Activated T-helper 2 cell treated with anti-CD3 and anti-CD28 coated beads, Interferon-gamma antibody, Interleukin-2, Interleukin-4, amounts not matched to agents 10 μg/mL and 5 μg/mL and 100 μg/mL, durations not matched to agents 14 hours and 24 hours and 36 hours (primary cell): ENCODE measurements at places on chromosomes 13 and 19. TPM values are rescaled to one million over a fixed set of nuclear protein-coding genes. Genes with fewer than 3 reads are reported as not detected.
A peak's percentile ranks its signal among the peaks of the same experiment; 100 is the strongest.

GRCh38 chr13:97505017-97505416 lies 71.0 kb downstream of the RAP2A start:
- no peaks in the 10 kb centered on the region for H3K4me1 ChIP-seq
- no peaks in the 10 kb centered on the region for H3K36me3 ChIP-seq
- no peak for DNase-seq
- no peak overlapping the region for H3K27ac ChIP-seq

DNA sequence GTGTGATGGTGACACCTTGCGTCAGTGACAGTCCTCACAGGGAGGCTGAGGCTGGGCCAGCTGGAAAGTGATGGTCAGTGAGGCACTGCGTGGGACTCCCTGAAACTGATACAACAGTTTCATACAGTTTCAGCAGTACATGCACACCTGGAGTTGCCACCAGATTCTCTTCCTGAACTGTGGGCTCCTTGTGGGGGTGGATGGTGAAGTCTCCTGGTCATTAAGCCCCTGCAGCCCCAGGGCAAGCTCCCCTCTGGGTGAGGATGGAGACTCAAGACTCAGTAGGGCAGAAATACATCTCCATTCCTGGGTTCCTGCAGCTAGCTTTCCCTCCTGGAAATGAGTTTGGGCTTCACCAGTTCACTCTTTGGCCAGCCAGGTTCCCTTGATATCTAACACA lies 392.7 kb downstream of the UQCRFS1 start:
- no peaks in the 10 kb centered on the region for H3K4me1 ChIP-seq
- H3K4me3 ChIP-seq, result no peak overlapping the region
- no peak for DNase-seq

DNA sequence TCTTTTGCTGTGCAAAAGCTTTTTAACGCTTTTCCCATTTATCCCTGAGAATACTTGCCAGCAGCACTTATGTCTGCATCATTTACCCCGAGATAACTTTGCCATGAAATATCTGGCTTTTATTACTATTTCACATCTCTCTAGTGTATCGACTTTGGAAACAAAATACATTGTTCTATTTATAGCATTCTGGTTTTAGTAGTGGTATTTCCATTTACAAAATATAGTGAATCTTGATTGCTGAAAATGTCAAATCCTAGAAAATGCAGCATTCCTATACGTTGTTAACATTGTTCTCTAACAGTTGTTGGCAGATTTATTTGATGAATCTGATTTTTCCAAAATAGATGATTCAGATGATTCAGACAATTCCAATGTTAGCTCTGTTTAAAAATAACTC lies 189.3 kb upstream of the SPRY2 start:
- H3K4me3 ChIP-seq, result no peak overlapping the region
- H3K4me1 ChIP-seq, result no peaks in the 10 kb centered on the region
- H3K27ac ChIP-seq, result no peak overlapping the region
- no peak for DNase-seq

DNA sequence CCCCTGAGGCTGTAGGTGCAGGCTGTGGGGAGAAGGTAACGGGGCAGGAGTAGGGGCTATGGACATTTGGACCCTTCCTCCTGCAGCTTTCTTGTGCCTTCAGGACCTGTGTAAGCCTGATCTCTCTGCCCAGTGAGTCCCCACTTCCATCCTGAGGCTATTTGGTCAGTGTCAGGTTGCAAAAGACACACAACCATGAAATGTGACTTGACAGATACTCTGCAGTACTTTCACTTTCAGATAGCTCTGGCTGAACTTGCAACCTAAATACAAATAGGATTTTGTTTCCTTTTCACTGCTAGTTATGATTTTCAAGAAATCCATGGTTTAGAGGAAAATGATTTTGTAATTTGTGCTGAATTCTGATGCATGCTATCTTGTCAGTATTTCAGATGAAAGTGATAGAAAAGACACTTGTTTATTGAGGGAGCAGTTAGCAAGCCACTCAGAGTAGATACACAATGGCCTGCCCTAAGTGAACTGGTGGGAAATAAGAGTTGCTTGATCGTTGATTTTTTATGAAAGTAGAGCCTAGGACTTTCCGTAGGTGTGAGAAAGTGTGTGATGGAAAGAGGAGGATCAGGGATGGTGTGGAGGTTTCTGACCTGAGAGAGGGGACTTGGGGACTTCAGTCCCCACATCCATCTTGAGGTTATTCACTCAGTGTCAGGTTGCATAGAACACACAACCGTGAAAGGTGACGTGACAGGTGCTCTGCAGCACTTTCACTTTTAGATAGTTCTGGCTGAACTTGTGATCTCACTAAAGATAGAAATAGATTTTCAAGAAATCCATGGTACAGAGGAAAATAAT lies 18.1 kb upstream of the EID2 start:
- H3K4me3 ChIP-seq, result peak overlapping the region; percentile 24
- H3K27ac ChIP-seq, result peak overlapping the region; percentile 25
- peaks cover 5% of the 10 kb centered on the region for H3K27me3 ChIP-seq
- no peaks in the 10 kb centered on the region for H3K36me3 ChIP-seq
- peaks cover 23% of the 10 kb centered on the region for H3K4me1 ChIP-seq
- DNase-seq, result no peak

GRCh38 chr13:27991881-27992280 lies 3.4 kb upstream of the URAD start:
- H3K27me3 ChIP-seq, result peaks cover 2% of the 10 kb centered on the region
- H3K4me1 ChIP-seq, result no peaks in the 10 kb centered on the region
- no peaks in the 10 kb centered on the region for H3K36me3 ChIP-seq
- no peak for DNase-seq

PTPRH gene
- total RNA-seq, result not detected in 2 replicates

CEACAM6 gene
- total RNA-seq, result not detected in 2 replicates

DNA sequence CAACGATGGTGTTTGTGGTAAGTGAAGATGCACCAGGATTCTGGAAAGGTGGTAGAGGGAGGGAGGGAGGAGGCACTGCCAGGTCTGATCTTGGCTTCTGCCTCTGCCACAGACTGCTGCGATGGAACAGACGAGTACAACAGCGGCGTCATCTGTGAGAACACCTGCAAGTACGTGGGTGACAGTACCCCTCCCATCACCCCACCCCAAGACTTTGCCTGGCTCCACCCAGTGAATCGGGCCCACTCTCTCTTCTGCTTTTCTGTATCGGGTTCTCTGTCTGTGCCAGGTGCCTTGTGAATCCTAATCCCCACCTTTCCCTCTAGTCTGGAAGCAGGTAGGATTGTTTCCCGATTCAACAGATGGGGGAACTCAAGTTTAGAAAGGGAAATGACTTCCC lies 2.5 kb downstream of the PRKCSH start:
- H3K4me1 ChIP-seq, result peaks cover 7% of the 10 kb centered on the region
- peaks cover 55% of the 10 kb centered on the region for H3K36me3 ChIP-seq
- no peaks in the 10 kb centered on the region for H3K27me3 ChIP-seq
- no peak overlapping the region for H3K27ac ChIP-seq
- H3K4me3 ChIP-seq, result peak overlapping the region; percentile 71

DNA sequence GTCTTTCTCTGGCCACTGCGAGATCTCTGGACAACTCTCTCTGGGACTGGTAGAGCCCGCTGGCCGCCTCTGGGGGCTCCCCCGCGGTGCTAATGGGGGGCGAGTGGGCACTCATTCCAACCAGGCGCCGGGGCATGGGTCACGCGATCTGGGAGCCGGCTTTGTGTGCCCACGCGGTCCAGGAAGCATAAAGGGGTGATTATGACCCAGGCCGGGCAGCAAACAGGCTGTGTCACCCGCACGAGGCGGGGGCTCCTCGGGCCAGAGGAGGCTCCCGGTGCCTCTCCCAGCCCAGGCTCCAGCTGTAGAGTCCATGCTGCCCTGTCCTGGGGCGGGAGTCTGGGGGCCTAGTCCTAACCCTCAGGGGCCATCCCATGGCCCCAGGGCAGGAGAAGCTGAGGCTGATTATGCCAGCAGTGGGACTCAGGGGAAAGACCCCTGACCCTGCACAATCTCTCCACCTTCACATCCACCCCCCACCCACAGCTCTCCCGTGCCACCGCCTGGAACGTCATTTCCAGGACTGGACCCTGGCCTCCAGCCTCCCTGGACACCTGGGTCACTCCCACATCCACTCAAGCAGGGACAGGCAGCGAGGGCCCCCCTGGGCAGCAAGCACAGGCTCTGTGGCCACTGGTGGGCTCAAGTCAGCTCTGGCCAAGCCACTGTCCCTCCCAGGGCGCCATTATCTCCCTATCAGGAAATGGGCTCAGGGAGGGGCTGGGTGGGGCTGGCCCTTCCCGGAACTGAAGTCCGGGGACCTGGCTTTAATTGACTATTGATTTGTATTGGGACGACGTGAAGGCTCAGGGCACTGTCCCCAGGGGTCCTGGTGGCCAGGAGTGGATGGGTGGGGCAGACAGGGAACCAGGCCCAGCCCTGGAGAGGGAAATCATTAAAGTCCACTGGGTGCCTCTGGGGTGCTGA lies 50.0 kb downstream of the PTPRS start:
- no peak overlapping the region for H3K4me3 ChIP-seq
- H3K27me3 ChIP-seq, result peaks cover 19% of the 10 kb centered on the region
- H3K4me1 ChIP-seq, result no peaks in the 10 kb centered on the region
- H3K36me3 ChIP-seq, result no peaks in the 10 kb centered on the region

DNA sequence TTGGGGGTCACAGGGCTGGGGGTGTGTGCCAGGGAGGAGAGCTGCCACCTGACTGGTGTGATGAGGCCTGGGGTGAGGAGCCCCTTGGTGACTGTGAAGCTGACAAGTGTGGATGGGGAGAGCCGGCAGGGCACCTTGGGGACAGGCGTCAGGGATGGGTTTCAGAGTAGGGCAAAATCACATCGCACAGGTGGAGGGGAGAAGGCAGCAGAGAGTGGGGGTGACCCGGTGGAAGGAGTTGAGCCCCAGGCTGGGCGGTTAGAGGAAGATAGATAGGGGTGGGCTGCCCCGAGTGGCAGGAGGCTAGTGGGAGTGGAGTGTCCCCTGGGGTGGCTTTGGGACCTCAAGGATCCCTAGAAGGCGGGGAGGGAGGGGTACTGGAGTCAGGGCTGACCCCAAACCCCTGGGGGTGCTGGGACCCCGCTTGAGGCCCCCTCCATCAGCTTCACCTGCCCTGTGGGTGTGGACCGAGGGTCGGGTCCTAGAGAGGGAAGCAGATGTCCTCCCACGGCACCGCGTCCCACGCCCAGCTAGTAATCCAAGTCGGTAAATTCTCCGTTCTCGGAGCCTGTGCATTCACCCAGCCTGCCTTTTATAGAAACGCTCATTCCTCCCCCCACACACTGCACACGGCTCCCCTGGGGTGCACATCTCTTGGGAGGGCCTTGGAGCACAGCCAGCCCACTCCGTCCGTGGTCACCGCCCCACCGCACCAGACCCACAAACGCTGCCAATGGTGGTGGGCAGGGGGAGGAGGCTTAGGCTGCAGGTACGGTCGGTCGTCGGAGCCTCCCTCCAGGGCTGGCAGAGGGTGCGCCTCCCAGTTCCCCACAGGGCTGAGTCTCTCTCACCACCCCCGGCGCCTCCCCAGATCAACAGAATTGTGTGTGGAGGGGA lies 2.4 kb downstream of the CTXN1 start:
- peaks cover 5% of the 10 kb centered on the region for H3K27me3 ChIP-seq
- peaks cover 16% of the 10 kb centered on the region for H3K4me1 ChIP-seq
- DNase-seq, result no peak
- no peak overlapping the region for H3K27ac ChIP-seq
- no peak overlapping the region for H3K4me3 ChIP-seq

GRCh38 chr19:958967-959855 lies 24.9 kb upstream of the WDR18 start:
- peaks cover 3% of the 10 kb centered on the region for H3K36me3 ChIP-seq
- no peak overlapping the region for H3K4me3 ChIP-seq
- H3K27ac ChIP-seq, result peak overlapping the region; percentile 22
- no peaks in the 10 kb centered on the region for H3K27me3 ChIP-seq

FPR1 gene
- not detected in 2 replicates for total RNA-seq

CABP5 gene
- not detected in 2 replicates for total RNA-seq

DNA sequence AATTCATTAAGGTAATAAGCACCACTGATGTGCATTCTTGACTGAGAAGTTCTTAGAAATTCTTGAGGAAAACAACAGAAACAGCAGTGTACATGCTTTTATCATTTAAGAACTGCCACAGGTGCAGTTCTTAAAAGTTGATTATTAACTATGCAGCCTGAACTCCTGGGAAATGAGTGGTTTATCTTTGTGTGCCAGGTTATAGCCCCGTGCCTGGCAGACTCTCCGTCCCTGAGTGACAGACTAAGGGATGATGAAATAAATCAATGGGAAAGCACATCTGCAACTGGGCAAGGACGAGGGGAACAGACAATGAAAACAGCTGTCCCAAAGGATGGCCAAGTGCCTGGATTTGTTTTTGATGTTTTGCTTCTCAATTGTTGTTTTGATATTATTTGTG lies 84.4 kb upstream of the SPATA13 start:
- no peak overlapping the region for H3K27ac ChIP-seq
- H3K36me3 ChIP-seq, result no peaks in the 10 kb centered on the region
- H3K4me1 ChIP-seq, result peaks cover 5% of the 10 kb centered on the region
- H3K4me3 ChIP-seq, result no peak overlapping the region

DNA sequence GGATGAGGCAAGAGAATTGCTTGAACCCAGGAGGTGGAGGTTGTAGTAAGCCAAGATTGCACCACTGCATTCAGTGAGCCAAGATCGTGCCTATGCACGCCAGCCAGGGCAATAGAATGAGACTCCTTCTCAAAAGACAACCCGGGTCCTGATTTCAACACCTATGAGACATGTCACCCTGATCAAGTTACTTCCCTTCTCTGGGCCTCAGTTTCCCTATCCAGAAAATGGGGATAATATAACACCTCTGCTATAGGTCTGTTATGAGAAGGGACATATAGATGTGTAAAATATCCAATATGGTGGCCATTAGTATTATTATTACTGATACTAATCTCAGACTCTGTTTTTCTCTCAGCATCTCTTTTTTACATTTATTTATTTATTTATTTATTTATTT lies 12.9 kb upstream of the GIPR start:
- H3K4me1 ChIP-seq, result no peaks in the 10 kb centered on the region
- H3K36me3 ChIP-seq, result no peaks in the 10 kb centered on the region
- no peak overlapping the region for H3K4me3 ChIP-seq
- H3K27me3 ChIP-seq, result peaks cover 4% of the 10 kb centered on the region
